IMR-90 (cell line): ENCODE measurements at places on chromosomes 1 and 21. TPM values are rescaled to one million over a fixed set of nuclear protein-coding genes. Genes with fewer than 3 reads are reported as not detected.

S100A9 gene
- polyA plus RNA-seq = not detected in 2 replicates

DNA sequence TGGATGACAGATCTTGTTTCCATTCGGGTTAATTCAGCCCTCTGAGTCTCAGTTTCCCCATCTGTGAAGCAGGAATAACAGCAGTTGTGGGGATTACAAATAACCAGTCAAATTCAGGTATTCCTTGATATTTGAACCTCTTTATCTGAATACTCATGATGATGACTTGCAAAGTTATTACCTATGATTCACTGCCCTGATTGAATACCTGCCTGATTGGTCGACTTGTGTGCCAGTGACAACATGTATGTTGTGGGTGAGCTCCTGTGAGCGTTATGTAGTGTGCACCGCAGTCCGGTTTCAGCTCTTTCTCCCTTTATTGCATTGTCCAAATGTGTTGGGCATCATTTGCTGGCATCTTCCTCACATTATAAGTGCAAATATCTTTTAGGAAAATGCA lies 9.5 kb upstream of the TMEM61 start:
- no peak for DNase-seq

- DNase-seq = peak; percentile 19
These were observed 76.7 kb downstream of the ARHGEF16 start for GRCh38 chr1:3530926-3531818.

- DNase-seq = no peak
These were observed 40.0 kb downstream of the URB2 start for GRCh38 chr1:229665912-229666558.

TEX38 gene
- polyA plus RNA-seq = not detected in 2 replicates

SPRR2F gene
- polyA plus RNA-seq = not detected in 2 replicates

DNA sequence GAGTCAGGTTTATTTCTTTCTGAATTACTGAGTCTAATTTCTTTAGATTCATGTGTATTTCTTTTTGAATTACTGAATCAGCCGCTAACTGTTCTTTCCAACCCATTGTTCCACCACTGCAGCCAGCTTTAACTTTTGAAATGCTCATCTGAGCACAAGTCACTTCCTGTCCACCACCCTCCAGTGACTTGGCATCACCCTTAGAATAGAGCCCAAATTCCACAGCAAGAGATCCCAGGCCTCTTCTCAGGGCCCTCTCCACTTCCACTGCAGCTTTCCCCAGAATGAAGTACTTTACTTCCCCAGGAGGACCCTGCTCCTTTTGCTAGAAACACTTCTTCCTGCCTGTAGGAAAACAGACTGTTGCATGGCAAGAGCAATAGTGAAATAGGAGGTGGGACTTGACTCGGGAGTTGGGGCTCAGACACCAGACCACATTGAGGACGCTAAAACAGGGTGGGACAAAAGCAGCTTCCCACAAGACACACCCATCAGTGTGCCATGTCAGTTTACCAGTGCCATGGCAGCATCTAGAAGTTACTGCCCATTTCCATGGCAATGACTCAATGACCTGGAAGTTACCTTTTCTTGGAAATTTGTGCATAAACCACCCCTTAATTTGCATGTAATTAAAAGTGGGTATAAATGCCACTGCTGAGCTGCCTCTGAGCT lies 56.5 kb upstream of the ADAR start:
- DNase-seq = no peak
